ENCODE measurements at places on chromosomes 3 and 15. TPM values are rescaled to one million over a fixed set of nuclear protein-coding genes. Genes with fewer than 3 reads are reported as not detected.

SPESP1 gene
- not detected for total RNA-seq

IL5RA gene
- not detected for total RNA-seq

ABHD5 gene
- total RNA-seq = 22.0 TPM

ZNF770 gene
- total RNA-seq = 14.6 TPM

MYO5A gene
- total RNA-seq = 27.8 TPM

HAPLN3 gene
- total RNA-seq = 25.1 TPM

SLC51A gene
- not detected for total RNA-seq

SH3BP5 gene
- total RNA-seq = 17.7 TPM

A4GNT gene
- not detected for total RNA-seq

SAMD7 gene
- not detected for total RNA-seq
